ENCODE measurements at places on chromosomes 13 and 19.

DNA sequence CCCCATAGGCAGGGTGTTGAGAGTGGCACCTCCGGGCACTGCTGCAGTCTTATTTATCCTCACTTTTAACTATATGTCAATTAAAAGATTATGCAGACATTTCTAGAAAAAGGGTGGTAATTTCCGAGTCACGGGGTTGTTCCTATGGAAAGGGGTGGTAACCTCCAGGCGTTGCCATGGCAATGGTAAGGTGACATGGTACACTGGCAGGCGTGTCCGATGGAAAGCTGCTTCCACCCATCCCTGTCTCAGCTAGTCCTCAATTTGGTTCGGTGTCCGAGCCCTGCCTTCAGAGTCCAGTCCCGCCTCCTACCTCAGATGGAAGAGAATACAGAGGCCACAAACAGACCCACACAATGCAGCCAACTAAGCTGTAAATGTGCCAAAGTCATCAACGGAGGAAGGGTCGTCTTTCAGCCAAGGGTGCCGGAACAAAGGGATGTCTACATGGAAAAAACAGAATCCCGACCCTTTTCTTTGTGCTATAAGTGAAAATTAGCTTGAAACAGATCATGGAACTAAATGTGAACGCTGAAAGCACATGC is 72.6 kb upstream of the C13orf46 start:
- no peak for DNase-seq

DNA sequence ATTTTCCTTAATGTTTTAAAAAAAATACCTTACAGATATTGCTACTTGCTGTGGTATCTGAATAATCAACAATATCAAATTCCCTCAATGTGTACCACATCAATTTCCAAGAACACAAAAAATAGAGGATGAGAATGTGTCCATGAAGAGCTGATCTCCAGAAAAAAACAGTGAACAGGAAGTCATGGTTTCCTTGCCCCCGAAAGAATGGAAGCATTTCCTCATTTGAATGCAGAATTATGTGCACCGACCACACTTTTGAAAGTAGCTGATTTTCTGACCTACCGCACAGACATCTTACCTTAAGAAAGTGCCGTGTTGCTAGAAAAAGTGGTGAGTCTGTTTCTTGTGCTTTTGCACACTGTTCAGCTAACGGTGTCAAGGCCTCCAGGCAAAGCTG is 13.4 kb upstream of the EEF1AKMT1 start:
- no peak for DNase-seq

GRCh38 chr19:52221831-52222375 is 32.1 kb downstream of the PPP2R1A start:
- no peak for DNase-seq

DNA sequence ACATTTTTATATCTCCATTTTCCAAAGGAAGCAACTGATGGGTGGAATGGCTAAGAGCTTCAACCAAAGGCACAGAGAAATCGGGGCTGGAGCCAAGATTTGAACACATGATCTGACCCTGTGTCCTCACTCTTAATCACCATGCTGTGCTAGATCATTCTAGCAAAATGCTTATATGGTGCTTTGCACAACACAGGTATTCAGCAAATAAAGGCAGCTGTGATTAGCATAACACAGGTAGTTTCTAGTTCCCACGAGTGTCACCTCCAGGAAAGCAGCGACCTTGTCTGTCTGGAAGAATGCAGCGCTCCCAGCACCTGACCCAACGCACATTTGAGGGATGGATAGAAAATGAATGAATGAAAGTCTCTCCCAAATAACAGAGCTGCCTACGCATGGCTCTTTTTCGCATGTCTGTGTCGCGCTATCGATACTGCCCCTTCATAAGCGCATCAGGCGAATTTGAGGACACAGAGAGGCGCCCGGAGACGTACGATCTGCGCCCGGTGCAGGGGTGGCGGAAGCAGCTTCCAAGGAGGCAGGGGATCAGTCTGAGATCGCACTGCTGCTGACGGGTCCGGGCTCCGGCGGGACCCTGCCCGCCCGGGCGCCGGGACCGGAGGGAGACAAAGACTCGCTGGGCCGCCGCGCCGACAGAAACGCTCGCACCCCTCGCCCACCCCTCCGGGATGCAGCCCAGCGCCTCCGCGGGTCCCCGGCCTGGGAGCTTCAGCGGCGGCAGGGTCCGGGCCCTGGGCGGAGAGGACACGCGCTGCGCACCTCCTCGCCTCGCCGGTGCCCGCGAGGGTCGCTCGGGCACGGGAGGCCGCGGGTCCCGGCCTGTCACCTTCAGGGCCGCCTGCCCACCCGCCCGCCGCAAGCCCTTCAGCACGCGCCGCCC is 609 bp downstream of the EPS15L1 start:
- no peak for DNase-seq

DNA sequence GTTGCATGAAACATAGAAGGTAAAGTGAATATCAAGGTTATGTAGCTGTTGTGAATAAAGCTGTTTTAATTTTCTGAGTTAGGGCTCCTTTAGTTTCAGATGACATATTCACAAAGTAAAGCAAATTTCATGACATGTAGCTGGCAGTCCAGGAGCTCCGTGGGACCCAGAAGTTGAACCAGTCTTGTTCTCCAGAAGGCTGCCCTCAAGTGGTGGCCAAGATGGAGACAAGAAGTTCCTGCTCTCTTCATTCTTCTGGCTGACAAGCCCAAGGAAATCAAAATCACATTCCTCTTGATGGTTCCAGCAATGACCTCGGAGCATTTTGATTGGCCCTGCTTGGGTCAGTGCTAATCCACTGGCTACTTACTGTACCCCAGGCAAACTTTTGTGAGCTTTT is 128.7 kb downstream of the LIG4 start:
- peak; percentile 17 for DNase-seq

DNA sequence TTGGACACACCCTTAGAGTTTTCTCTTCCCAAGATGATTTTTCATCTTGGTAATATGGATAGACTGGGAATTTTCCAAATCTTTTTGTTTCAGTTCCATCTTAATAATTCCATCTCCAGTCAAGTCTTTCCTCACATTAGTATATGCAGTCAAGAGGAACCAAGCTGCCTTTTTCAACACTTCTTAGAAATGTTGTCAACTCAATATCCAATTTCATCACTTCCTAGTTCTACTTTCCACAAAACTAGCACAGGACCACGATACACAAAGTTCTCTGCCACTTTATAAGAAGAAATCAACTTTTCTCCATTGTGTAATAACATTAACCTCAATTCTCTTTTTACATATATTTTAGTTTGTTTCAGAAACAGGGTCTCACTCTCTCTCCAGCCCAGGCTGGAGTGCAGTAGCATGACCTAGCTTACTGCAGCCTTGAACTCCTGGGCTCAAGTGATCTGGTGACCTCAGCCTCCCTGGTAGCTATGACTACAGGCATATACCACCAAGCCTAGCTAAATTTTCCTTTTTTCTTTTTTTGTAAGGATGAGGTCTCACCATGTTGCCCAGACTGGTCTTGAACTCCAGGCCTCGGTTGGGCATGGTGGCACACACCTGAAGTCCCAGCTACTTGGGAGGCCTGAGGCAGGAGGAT is 15.5 kb downstream of the ZNF443 start:
- DNase-seq = no peak

- DNase-seq = peak; percentile 11
These were observed 15.3 kb downstream of the FPR3 start for GRCh38 chr19:51810223-51810622.

GRCh38 chr19:58033741-58034476 is at the start of gene ZSCAN1:
ZSCAN1 (plus strand) TSS chr19:58034025; CDS start chr19:58037837, 3,812 bp downstream.
- DNase-seq = peak; percentile 82

- DNase-seq = no peak
These were observed 1422.1 kb downstream of the PCDH9 start for GRCh38 chr13:65808061-65808460.

DNA sequence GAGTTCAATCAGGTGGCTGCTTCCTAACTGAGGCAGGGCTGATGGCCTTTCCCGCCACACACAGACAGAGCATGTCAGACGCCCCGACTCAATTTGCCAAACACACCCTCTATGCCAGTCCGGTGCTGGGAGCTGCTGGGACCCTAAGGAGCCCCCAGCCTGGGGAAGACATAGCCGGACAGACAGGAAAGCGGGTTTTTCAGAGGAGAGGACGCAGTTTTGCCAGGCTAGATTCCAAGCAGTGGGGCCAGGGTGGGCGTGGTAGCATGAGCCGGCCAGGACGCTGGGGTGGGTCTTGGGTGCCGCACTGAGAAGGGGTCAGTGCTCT is 19.8 kb downstream of the MAST3 start:
- no peak for DNase-seq
